ENCODE measurements at places on chromosomes 3 and 15.
A peak's percentile ranks its signal among the peaks of the same experiment; 100 is the strongest.

DNA sequence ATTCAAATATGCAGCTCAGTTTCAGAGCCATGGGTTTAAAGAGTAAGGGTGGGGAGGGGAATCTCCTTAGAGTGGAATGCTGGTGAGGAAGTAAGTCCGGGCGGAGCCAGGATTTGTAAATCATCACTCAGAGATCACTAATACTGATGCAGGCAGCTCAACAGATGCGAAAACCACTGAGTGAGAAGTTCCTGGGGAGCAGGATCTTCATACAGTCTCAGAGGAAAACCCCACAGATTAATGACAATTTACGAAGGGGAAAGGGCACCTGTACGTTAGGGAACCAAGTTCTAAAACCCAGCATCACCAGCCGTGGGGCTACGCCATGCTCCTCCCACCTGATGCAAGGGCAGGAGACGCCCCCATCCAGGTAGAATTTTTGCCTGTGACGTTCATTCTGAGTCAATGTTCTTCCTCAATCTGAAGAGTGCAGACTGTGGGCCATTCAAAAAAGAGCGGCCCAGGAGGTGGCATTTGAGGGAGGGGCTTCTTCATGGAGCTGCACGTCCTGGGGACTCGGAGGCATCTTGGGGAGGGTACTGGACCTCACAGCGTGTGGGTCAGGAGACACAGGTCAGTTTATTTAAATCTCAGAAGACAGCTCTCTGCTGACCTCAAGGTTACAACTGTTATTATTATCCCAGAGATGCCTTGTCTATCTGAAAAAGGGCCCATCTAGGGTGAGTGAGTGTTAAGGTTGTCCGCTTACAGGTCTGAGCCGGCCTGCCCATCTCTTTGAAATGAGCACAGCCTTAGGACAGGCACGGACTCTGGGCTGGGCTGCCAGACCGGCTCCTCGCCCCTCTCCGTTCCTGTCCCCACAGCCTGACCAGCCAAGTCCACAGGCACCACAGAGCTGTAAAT, 228.0 kb downstream of the XXYLT1 start:
- no peak for DNase-seq

DNA sequence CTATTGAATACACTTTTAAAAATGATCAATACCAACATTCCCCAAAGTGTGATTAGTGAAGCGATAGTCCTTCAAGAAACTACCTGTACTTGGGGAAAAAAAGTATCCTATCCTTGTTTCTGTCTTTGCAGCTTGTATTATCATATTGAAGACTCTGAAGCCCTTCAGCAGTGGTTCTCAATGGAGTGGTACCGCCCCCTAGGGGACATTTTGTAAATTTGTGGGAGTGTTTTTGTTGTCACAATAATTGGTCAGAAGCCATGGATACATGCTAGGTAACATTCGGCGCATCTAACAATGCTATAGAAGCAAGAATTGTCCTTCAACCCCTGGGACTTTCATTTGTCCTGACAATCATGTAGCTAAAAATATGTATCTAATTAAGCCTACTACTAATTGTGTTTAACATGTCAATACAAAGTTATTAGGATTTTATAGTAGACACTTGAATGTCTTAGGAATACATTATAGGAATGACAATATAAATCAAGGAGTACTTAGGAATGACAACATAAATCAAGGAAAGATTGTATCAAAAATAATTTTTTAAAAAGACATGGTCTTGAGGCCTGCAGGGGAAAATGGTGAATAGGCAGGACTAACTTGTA, 53.7 kb downstream of the NMD3 start:
- peak; percentile 36 for DNase-seq

DNA sequence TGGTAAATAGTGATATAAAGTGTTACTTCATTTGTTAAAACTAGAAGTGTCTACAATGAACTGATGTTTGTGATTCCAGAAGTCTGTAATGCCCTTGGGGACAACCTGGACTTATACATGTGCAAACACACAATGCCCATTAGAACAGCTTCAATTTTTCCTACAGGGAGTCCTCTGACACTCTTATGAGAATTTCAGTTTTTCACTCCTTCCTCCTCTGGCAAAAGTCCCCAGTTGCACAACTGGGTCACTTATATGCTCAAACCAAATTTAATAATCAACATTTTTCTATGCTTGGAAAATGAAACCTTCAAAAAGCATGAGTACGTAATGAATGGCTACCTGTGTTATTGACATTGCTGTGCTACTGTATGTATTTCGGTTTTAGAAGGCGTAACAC, at the start of gene OR5H15:
TSS of gene OR5H15 (plus strand) at position 301 of the 400 bp plus-strand sequence. CDS start 2,004 bp downstream, outside the sequence.
- no peak for DNase-seq

GRCh38 chr15:58453931-58454793, 22.4 kb downstream of the LIPC start:
- no peak for DNase-seq

DNA sequence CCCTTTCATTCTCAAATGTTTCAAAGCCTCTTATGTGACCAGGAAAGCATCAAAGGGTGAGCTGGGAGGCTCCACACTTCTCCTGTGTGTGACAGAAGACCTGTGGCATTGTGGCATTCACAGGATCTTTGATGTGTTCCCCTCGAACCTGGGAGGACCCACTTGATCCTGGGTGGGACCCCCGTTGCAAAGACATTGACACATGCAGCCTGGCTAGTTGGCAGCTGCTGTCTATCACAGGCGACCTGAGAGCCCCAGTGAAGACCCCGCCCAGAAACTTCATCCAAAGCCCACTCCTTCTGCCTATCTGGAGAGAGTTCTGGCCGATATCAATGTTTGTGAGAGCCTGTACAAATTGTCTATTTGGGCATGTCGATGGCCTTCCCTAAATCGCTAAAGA, 140.4 kb upstream of the ATP2B2 start:
- DNase-seq = no peak

DNA sequence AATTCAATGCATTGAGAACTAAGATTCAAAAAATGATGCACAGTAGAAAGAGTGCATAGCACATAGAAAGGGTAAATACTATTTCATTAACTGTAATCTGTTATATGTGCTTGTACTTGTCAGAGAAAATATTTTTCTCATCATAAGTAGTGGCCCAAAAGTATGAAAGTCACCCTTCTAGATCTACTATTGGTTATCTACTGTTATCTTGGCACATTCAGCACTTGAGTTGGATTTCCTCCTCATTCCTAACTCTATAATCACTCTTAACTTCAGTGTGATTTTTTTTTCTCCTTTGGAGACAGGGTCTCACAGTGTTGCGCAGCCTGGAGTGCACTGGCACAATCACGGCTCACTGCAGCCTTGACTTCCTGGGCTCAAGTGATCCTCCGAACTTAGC, 194.4 kb downstream of the PCCB start:
- no peak for DNase-seq

GRCh38 chr15:73081321-73081958, 29.2 kb downstream of the NEO1 start:
- peak; percentile 56 for DNase-seq

DNA sequence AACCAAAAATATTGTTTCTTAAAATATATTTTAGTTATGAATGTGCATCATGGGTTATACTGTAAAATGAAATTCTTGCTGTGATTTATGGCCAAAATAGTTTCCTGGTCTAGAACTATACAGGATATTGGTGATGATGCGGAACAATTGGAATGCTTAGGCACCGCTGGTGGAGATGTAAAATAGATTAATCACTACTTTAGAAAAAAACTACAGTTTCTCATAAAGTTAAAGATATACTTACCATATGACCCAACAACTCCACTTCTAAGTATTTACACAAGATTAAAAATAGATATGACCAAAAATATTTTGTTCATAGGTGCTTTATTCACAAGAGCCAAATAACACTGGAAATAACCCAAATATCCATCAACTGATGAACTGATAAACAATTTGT, 126.7 kb downstream of the TUSC7 start:
- no peak for DNase-seq

DNA sequence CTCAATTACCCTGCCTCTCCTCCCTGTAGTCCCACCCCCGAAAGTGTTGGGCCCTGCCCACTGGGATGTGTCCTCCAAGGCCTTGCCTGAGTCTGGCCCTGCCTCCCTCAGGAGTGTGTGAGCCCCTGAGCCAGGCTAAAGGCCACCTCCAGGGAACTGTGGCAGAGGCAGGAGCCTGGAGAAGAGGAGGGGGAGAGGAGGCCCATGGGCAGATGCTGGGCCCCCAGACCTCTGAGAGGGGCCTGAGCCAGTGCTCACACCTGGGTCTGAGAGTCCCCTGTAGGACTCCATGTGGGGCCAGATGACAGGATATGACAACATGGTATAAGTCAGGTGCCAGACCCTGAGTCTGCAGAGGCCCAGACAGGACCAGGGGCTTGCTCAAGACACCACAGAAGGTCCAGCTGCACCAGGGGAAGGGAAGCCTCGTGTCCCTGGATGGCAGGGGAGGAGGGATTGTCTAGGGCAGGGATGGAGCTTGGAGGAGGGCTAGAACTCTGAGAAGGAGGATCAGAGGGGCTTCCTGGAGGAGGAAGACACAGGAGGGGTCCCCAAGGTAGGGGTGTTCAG, 217.9 kb downstream of the TBC1D2B start:
- DNase-seq = peak; percentile 50

- no peak for DNase-seq
Measured at GRCh38 chr15:62164014-62164395, 1.1 kb downstream of the C2CD4B start.

DNA sequence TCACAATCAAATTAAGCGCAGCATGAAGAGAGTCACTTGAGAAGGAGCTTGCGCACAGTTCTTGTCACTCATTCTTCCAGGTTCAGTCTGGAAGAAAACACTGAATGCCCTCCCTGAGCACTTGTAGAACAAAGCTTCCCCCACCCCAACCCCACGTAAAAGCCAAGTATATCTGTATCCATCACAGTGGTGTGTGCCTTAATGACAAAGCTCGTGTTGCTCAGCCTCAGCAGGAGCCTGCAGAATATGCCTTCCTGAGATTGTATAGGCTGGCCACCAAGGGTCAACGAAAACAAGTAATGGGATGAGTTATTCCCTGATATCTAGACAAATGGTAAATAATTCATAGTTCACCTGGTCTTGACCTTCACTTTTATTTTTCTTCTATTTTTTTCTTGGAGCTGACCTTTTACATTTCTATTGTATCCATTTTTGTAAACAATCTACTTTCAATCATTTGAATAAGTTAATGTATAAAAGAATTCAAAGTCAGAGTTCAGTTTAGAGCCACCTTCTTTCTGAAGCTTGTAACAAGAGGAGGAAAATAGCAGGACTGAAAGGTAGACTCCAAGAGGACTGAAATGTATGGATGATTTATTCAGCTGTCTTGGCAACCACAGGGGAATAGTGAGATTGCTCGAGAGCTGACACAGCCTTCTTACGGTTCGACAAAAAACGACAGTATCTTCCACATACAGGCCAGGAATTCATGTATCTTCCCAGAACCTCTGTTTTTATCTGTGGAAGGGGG, 405.5 kb upstream of the TPM1 start:
- DNase-seq = no peak

GRCh38 chr15:96974761-96975160, 644.3 kb downstream of the NR2F2 start:
- no peak for DNase-seq

GRCh38 chr15:73539212-73540128, 93.7 kb downstream of the NPTN start:
- DNase-seq = no peak

DNA sequence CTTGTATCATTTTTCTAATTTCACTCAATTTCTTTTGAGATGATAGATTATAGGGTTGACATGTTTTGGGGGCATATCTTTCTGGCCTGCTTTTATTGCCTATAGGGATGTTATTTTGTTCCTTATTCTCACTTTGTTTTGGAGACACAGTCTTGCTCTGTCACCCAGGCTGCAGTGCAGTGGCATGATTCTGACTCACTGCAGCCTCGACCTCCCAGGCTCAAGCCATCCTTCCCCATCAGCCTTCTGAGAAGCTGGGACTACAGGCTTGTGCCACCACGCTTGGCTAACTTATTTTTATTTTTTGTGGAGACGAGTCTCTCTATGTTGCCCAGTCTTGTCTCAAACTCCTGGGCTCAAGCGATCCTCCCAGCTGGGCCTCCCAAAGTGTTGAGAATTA, 72.8 kb upstream of the FAN1 start:
- DNase-seq = no peak

- DNase-seq = no peak
Measured at GRCh38 chr15:63226155-63226883, 36.9 kb downstream of the RAB8B start.

DNA sequence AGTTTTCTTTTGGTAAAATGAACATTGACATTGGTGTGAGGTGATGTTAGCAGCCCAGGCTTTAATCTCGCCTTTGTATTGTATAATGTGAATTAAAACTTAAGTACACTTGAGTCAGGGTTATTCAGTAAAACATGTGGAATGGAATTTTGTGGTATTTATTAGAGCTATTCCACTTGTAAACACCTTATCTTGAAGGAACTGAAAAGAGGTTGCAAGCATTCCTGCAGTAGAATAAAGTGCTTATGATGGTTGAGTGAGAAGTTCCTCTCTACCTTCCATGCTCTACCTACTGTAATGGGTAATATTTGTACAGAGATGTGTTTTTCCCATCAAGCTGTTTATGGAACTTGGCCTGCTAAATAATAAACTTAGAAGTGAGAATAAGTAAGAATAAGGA, 36.1 kb downstream of the HMG20A start:
- no peak for DNase-seq

GRCh38 chr15:85421116-85421925, 40.9 kb downstream of the AKAP13 start:
- DNase-seq = no peak

DNA sequence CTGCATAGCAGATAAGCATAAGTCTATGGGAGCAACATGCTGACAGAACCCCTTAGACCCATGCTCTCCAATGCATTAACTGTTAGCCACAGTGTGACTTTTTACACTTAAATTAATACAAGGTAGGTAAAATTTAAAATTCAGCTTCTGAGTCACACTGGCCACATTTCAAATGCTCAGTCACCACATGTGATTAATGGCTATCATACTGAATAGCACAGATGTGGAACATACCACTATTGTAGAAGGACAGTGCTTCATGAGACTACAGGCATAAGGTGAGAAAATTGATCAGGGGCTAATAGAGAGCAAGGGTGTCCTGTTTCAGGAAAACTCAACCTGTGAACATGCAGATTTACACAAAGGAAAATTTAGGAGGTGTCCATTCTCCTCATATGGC, 357.0 kb upstream of the SEMA6D start:
- DNase-seq = no peak

DNA sequence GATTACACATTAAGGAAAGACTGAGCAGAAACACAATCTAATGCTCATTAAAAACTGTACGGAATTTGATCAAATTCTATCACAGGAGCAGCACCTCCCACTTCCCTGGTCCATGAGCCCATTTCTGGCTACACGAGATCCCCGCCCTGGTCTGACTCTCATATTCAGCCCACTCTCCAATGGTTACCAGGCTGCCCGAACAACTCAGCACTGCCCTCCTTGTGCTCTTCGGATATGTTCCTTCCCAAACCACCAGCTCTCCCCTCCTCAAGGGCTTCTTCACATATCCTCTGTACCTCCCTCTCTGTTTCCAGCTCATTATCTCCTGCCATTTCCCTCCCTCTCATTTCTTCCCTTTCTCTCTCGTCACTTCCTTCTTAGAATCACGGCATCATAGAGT, 180.5 kb downstream of the RSL24D1 start:
- no peak for DNase-seq

Measured in HAP-1 (cell line).